ENCODE measurements at places on chromosomes 7 and 10. TPM values are rescaled to one million over a fixed set of nuclear protein-coding genes. Genes with fewer than 3 reads are reported as not detected.

The FAM131B gene
- total RNA-seq = 3.1 TPM

The BTRC gene
- total RNA-seq = 12.1 TPM

The NUP42 gene
- 28.8 TPM for total RNA-seq

The FAM204A gene
- 58.1 TPM for total RNA-seq

The ASAH2 gene
- 0.28 TPM for total RNA-seq

The LBX1 gene
- total RNA-seq = not detected

The COL26A1 gene
- total RNA-seq = under 0.01 TPM

The GNGT1 gene
- not detected for total RNA-seq

The ACTR3C gene
- total RNA-seq = 0.19 TPM

The SPDYE18 gene
- total RNA-seq = 0.28 TPM

The CHST3 gene
- total RNA-seq = 19.4 TPM

The MKI67 gene
- total RNA-seq = 20.3 TPM

The SMKR1 gene
- not detected for total RNA-seq

The TAF6 gene
- total RNA-seq = 33.0 TPM

The EBF3 gene
- 11.6 TPM for total RNA-seq
